ENCODE measurements at places on chromosomes 6 and 20.
A peak's percentile ranks its signal among the peaks of the same experiment; 100 is the strongest.

DNA sequence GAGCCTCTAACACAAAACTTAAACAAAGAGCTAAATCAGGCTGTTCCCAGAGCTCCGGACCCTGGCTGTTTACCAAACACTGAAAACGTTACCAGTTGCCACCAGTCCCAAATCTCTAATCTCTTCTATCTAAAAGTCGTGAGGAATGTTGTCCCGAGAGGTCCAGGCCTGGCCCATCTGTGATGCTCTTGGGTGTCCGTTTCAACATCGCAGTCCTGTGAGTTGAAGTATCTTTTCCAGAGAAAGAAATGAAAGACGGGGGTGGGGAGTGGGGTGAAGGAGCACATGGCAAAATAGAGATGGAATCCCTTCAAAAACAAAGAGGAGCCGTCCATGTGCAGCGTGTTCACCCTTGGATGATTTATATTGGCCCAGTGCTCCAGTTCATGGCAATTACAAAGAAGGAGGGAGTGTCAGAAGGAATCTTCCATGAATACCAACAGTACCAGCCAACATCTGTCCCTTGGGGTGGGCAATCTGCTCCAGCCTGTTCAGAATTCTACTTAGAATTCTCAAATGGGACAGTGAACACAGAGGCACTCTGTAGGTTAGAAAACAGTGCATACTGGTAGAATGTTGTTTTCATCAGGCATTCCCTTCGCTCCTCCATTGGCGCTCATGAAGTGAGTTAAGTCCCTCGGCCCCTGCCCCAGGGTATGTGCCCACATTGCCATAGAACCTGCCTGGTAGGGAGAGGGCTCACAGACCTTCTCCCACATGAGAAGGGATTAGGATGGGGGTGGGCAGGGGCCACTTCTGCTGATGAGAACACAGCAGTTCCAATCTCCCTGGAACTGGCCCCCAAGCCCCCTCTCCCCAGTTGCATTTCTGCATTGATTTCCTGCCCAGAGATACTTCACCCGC, 112.1 kb downstream of the LY86 start:
- no peak for DNase-seq

GRCh38 chr6:73329201-73329600, 24.9 kb downstream of the DPPA5 start:
- DNase-seq, result no peak

DNA sequence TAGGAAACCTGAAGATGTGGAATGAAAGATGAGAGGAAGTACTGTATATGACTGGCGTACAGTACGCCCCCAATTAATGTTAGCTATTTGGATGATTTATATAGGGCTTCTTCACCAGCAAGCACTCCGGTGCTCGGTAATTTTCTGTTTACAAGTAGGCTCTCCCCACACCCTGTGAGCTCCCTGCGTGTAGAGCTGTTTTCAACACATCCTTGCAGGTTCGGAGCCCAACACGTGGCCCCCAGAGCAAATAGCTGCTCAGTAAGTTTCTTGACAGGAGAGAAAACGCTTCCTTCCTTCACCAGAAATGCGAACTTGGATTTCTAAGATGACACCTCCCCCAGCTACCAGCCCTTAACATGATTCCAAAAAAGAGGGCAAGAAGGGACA, 1.2 kb upstream of the RAB22A start:
- DNase-seq, result no peak

- no peak for DNase-seq
Observed at GRCh38 chr6:101070044-101070608, 189.0 kb upstream of the ASCC3 start.

DNA sequence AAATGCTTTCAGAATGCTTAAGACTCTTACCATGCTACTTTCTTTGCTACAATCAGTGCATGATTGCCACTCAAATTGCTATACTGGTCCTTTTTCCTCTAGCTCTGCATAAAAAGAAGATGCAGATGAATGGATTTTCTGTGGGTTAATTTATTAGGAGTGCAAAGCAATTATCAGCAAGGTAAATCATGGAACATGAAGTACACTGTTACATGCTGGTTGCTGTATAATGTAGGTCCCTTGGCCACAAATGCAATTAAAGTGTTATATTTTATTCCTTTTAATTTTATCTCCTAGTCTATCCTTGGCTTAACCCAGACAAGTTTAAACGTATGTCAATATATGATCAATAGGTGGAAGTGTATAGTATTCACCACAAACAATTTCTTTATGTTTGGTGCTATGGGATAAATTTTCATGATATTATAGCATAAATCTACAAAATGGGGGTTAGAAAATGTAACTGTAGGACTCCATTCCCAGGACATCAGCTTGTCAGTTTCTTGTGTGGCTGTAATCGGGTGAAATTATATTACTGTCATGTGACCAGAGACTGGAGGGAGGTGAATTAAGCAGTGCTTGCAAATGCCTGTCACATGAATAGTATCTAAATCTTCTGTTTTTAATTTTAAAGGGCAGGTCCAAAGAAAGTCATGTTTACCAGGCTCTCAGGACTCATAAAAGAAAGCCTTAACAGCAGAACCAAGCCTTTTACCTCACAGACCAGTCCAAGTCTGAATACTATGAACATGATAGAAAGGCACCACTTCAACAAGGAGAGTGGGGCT, 176.9 kb upstream of the ID4 start:
- no peak for DNase-seq

GRCh38 chr6:41546866-41547798, 951 bp downstream of the FOXP4 start:
- no peak for DNase-seq

DNA sequence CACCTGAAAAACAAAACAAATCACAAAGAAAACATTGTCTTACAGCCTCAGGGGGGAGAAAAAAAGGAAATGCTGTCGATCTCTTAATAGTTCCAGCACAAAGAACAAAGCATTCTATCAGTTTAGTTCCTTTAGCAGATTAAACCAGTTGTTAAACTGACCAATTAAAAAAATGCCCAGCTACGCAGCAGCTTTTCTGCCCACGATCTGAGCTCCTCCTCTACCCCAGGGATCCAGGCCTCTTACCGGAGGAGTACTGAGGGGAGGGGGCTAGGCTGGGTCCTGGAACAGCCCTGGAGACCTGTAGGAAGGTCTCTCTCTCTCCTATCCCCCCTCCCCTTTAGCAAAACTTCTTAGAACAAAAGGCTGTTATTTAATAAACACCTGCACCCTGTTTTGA, 13.4 kb downstream of the PTK7 start:
- no peak for DNase-seq

- DNase-seq, result no peak
Observed at GRCh38 chr6:50021894-50022293, at the start of gene DEFB110. Gene DEFB110, minus strand, starts transcription at chr6:50021994. Its CDS starts 59 bp downstream, at chr6:50021935.

DNA sequence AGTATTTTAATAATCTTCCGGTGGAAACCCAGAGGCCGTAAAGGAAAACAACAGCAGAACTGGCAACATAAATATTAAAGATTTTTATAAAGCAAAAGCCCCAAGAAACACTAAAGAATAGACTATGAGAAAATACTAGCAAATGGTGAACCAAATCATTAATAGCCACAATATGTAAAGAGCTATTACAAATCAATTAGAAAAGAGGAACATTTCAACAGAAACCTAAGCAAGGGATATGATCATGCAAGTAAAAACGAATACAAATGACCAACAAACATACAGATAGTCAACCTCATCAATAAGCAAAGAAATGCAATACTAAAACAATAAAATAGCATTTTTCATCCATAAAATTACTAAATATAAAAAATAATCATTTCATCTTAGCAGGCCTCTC, 3.6 kb downstream of the FBXL4 start:
- DNase-seq, result no peak

DNA sequence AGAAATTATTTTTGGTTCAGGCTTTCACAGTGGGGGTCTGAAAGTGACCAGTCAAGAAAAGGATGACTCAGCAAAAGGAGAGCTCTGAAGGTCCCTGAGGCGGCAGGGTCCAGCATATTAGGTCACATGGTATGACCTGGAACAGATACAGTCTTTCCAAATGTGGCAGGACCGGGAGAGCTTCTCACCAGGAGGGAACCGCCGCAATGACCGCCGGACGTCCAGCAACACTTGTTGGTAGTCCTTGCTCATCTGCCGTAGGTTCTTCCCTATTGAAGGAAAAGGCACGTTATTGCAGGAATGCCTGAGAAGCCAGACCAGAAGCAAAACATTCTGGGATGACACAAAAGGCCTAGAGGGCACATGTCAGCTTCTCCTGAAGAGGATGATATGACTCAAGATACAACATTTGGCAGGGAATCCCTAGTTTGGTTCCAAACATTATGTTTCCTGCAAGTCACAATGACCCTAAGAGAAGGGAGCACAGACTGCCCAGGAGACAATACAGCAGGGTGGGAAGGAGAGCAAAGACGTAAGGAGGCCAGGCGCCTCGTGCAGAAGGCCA, 17.4 kb downstream of the TBC1D20 start:
- no peak for DNase-seq

DNA sequence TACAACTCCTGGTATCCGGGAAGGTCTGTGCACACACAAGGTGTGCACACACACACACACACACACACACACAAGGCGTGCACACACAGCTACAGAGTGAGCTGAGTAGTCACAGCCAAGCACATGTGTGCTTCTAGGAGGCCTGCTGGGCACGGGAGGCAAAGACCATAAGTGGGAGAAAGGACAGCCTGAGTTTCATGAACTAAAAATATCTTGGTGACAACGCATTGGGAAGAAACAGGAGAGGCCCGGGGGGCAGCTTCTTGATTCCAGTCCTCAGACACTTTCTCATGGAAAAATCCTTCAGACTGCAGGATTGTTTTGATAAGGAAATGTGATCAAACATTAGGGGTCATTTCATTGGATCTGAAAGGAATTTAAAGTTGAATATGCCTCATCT, 2.6 kb downstream of the TRAF3IP2 start:
- no peak for DNase-seq

DNA sequence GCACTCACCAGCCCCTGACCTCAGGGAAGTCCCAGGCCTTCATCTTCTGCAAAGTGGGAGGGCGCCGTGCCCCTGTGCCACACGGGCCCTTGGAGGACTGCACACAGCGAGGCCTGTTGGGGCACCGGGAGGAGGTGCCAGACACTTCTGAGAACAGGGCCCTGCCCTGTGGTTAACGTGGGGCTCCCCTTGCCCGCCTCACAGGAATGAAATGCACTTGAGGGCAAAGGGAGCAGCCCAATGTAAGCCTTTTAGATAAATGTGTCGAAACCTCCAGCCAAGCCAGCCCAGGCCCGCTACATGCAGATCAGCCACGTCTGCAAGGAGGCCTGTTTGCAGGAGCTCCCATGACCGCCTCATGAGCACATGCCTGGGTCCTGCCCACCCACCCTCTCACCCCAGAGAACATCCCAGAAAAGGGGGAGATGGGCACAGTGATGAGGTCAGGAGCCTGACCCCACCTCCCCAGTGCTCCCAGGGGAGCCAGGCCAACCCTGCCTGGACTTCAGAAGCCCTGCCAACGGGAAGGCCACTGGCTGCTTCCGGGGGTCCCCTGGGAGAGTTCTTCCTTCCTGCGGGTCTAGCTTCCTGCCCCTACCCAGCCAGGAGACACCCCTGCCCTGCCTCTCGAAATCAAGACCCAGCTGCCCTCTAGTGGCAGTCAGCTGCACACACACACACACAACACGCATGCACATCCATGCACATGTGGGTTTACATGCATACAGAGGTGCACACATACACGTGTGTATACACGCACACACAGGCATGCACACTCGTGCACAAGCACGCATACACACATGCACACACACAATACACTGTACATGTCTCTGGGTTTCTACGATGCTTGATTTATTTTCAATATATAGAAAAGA, 178.7 kb downstream of the TAF4 start:
- peak; percentile 6 for DNase-seq

DNA sequence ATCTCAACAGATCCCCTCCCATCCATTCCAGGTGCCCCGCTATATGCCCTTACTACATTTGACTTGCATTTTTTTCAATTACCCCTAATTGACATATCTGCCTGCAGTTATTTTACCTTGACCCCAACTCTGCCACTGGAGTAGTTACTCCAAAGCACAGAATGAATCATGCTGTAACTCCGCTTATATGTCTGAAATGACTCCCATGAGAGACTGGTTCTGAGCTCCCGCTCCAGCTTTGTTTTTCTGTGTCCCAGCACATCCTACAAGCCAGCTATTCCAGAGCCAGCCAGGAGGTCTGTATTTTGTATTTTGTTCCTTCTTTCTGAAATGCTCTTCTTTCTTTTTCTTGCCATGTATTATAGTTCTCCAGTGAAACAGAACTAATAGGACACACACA, 10.9 kb upstream of the NOX3 start:
- no peak for DNase-seq

- DNase-seq, result no peak
Observed at GRCh38 chr6:79676785-79677736, 45.9 kb downstream of the SH3BGRL2 start.

DNA sequence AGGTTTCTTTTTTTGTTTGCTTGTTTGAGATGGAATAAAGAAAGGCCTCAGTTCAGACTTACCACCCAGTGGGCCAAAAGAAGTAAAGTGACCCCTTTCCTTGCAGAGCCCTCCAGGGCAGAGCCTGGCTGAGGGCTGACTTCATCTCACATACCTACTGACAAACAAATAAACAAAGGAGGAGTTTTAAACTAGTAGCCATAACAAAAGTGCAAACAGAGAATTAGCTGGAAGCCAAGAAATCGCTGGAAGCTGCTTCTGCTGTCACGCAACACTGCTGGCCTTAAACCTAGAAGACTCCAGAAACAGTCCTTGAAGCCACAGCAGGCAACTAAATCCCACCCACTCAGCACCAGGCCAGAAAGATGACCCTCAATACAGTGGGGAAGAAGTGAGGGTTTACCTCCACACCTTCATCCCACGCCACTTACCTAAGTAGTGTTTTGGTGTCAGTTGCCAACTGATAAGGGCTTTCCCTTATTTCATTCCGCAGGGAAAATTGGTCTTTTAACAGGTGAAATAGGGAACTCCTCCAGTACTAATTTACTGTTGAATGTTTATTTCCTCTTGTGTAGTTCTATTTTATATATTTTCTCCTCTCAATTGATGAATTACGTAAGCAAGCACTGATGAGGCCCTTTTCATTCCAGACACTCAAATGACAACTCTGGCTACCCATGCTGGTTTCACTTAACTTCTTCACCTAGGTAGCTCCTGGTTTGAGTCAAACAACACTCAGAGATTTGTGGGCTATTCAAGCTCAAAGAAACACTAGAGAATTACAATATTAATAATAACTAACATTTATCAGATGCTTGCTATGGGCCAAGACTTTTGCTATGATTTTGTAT, 46.2 kb downstream of the EDN1 start:
- DNase-seq, result no peak

DNA sequence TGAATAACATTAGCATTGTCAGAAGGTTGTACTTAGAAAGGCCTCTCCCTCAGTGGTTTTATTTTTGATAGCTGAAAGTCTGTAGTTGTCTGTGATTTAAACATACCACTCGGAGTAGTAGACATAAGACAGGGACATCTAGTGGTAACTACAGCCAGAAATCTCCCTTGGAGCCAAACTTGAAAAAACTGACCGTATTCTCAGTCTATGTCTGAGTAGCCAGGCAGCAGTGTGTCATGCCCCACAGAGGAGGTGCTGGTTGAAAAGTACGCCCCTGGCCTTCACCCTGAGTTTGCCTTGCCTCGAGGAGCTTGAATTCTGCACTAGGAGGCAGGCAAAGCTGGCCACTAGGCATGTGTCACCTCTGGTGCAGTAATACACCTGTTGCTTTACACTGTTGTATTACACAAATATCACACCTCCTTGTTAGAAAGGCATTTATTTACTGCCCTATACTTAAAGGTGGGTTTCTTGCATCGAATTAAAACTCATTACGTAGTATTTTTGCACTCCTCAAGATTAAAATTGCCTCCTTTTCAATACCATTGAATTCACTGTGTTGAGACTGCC, 20.8 kb downstream of the ZBTB2 start:
- DNase-seq, result no peak
